ENCODE measurements at places on chromosomes 1 and 21.

DNA sequence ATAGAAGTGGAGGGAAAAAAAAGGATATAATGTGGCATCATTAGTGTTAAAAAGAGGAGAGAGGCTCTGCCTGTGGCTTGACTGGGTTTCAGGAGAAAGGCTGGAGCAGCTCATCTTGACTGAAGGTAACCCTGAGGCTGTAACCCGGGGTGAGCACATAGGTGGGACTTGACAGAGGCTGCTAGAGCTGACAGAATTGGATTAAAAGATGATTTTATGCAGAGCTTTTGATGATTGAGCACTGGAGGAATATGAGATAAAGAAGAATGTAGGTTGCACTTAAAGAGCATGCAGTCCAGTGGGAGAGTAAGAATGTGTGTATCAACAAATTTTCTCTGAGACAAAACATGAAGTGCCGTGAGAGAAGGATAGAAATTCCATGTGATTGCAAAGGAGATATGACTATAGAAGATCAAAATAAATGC, 17.3 kb downstream of the LAMC1 start:
- no peak for DNase-seq
- no peaks in the 10 kb centered on the region for H3K36me3 ChIP-seq
- H3K4me1 ChIP-seq: no peaks in the 10 kb centered on the region
- peaks cover 93% of the 10 kb centered on the region for H3K27me3 ChIP-seq
- no peak overlapping the region for H3K27ac ChIP-seq
- H3K4me3 ChIP-seq: no peak overlapping the region

DNA sequence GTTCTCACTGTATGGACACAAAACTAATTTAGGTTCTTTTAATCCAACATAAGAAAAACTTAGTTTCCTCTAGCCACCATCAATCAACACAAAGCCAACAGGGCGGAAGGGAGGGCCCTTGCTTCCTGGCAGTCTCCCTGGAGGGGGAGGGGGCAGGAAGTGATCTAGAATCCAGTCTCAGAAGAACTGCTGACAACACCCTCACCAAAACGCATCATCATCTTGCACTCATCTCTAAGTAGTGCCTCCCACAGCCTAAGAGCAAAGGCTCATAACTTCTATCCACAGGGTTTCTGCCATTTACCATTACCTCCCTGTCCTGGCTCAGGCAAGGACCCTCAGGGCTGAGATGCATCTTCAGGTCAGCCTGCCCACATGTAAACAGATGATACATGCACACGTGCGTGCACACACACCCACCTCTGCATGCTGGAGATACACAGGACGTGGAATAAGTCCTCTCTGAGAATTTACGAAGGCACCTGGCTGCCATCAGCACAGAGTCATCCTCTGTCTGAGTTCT, 20.5 kb downstream of the HIVEP3 start:
- peaks cover 3% of the 10 kb centered on the region for H3K36me3 ChIP-seq
- peak; percentile 64 for DNase-seq
- peak overlapping the region; percentile 80 for H3K4me3 ChIP-seq

GRCh38 chr1:169894424-169895145, 889 bp upstream of the SCYL3 start:
- H3K4me1 ChIP-seq: peaks cover 35% of the 10 kb centered on the region
- H3K27ac ChIP-seq: peak overlapping the region; percentile 100
- peaks cover 16% of the 10 kb centered on the region for H3K27me3 ChIP-seq

GRCh38 chr1:75587692-75588091, 23.2 kb downstream of the SLC44A5 start:
- H3K36me3 ChIP-seq: no peaks in the 10 kb centered on the region
- H3K4me1 ChIP-seq: no peaks in the 10 kb centered on the region
- H3K27me3 ChIP-seq: peaks cover 2% of the 10 kb centered on the region
- H3K4me3 ChIP-seq: no peak overlapping the region
- no peak overlapping the region for H3K27ac ChIP-seq

DNA sequence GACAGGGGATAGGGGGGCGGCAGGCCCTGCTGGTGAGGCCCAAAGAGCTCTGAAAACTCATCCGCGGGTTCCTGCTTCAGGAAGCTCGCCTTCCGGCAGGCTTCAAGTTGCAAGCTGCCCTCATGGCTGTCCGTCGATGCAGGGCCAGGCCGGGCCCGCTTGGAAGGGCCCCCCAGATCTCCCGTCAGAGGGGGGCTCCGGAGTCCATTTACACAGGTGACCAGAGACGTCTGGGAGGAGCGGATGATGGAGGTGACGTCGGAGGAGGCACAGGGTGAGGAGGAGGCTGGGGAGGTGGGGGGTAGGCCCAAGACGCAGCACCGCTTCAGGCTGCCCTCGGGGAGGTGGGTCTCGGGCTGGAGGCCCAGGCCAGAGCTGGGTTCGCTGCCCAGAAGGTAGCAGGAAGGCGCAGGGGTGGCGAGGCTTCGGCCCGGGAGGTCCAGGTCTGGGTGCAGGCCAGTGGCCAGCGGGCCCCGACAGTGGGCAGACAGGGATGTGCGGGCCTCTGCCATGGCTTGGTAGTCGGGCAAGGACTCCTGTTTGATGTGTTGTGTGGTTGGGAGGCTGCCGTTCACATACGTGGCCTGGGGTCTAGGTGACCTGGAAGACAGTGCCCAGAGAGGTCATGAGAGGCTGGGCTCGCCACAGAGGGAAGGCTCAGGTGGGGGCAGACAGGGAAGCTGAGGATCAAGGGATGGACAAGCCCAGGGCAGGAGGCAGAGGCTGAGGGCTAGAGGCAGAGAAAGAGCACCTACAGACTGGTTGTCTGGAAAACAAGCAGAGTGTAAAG, 135.4 kb downstream of the DMRTB1 start:
- DNase-seq: peak; percentile 24
- no peak overlapping the region for H3K27ac ChIP-seq
- no peaks in the 10 kb centered on the region for H3K4me1 ChIP-seq

GRCh38 chr21:44748621-44749020, 37.2 kb upstream of the TSPEAR start:
- no peak for DNase-seq
- no peak overlapping the region for H3K4me3 ChIP-seq

- H3K27me3 ChIP-seq: no peaks in the 10 kb centered on the region
- no peak overlapping the region for H3K27ac ChIP-seq
- DNase-seq: no peak
- peaks cover 11% of the 10 kb centered on the region for H3K4me1 ChIP-seq
Observed at GRCh38 chr1:28526886-28527285, 21.0 kb downstream of the RCC1 start.

DNA sequence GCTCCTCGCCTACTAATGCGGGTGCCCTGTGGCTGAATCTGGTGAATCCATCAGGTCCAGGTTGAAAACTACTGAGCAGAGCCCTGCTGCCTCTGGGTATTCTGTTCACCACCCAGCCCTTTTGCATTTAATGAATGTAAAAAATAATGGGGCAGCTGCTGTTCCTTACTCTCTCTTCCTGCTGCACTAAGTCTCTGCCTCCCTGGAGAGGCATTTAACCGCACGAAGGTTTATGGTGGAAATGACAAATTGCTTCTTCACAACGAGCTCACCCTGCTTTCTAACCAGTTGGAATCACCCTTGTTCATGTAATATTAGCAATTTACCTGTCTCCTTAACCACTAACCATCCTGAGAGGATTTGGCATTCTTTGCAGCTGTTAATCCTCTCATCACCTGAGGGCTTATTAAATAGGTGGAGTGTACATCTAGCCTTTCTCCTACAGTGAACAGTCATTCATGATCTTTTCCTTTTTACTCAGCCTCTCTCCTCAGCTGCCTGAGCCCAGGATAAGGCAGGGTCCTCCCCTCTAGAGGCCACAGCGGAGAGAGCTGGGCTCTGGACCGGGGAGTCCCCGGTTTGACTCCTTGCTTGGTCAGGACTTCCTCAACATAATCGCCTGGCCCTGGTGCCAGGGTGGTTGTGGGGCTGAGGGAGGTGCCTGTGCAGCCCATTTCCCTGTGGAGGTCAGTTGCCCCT, 97.6 kb downstream of the NOS1AP start:
- no peak for DNase-seq
- no peaks in the 10 kb centered on the region for H3K4me1 ChIP-seq
- H3K4me3 ChIP-seq: no peak overlapping the region
- H3K27ac ChIP-seq: no peak overlapping the region
- peaks cover 7% of the 10 kb centered on the region for H3K27me3 ChIP-seq
- H3K36me3 ChIP-seq: no peaks in the 10 kb centered on the region

- H3K27me3 ChIP-seq: no peaks in the 10 kb centered on the region
- H3K36me3 ChIP-seq: peaks cover 7% of the 10 kb centered on the region
- H3K4me3 ChIP-seq: no peak overlapping the region
Observed at GRCh38 chr1:248847956-248848561, 10.0 kb downstream of the ZNF672 start.

DNA sequence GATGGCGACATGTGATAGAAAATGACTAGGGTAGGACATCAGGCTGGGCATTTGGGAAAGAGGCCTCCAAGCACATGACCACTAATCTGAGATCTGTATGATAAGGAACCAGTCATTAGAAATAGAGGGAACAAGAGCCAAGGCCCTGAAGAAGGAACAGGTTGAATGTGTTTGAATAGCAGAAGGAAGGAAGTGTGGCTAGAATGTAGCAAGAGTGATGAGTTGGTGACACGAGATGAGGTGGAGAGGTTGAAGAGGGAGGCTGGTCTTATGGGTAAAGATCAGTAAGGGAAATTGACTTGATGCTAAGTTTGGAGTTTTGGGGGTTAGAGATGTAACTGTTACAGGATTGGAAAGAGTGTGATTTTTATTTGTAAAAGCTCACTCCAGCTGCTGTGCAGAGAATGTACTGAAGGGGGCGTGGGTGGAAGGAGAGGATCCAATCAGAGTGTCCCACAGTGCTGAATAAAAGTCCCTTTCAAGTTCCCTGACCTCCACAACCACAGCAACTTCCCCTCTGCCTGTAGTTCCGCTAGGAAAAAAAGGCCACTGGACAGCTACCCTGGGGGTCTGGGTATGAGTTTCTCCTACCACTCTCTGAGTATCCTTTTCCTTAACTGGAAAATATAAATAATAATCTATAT, 295.0 kb downstream of the OMA1 start:
- DNase-seq: no peak
- H3K4me1 ChIP-seq: peaks cover 2% of the 10 kb centered on the region
- H3K36me3 ChIP-seq: no peaks in the 10 kb centered on the region
- H3K4me3 ChIP-seq: no peak overlapping the region
- H3K27me3 ChIP-seq: peaks cover 29% of the 10 kb centered on the region
- H3K27ac ChIP-seq: no peak overlapping the region

DNA sequence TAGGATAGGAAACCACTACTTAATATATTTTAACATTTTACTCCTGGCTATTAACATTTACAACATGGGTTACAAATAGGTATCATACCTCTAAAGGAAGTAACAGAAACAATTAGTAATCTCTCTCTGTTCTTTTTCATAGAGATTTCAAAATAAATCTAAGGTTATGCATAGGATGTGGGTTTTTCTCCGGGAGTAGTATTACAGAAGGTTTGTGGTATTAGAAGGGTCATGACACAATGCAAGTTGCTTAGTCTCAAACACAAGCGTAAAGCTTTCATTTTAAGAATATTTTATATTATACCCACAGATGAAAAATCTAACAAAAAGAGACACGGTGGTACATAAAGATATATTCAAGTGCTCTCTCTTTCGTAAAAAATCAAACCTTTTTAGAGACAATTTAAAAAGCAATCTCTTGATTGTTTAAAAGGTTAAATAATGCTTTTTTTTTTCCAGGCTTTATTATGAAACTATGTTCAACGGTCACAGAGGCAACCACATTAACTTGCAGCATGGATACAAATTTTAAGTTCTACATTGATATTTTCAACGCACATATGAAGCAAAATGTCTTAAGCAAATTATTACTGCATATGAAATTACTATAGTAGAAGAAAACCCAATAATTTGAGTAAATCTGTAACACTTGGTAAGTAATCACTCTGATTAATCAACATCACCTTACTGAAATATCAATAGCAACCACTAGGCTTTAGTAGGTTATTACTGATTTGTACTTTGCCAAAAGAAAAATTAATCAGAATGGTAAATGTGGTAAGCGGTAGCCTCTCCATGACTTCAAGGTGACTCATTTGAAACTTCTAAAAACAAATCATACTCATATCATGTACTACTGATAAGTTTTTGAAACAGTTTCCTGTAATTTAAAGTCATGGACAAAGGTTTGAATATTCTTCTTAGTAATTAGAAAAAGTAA, 97.4 kb upstream of the GFI1 start:
- H3K4me3 ChIP-seq: peak overlapping the region; percentile 81
- DNase-seq: no peak
- peaks cover 20% of the 10 kb centered on the region for H3K36me3 ChIP-seq

DNA sequence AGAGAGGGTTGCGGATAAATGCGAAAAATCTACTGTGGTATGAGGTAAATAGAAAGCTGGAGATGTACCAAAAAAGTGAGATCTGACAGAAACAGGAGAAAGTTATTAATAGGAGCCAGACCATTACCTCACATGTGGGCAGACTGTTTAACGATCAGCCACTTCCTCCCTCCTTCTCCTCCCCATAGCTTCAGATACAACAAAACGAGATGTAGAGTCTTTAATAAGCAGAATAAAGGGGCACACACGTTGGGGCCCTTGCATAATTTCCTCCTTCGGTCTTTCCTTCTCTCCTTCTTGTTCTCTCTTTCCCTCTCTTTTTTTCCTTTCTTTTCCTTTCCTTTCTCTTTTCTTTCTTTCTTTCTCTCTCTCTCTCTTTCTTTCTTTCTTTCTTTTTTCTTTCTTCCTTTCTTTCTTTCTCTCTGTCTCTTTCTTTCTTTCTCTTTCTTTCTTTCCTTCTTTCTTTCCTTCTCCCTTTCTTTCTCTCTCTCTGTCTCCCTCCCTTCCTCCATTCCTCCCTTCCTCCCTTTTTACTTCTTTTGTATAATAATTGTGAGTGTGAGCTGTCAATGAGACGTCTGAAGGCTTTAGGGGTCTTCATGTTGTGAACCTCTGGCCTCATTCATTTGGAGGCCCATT, 242.1 kb downstream of the GRIK1 start:
- peaks cover 4% of the 10 kb centered on the region for H3K4me1 ChIP-seq
- peak overlapping the region; percentile 1 for H3K4me3 ChIP-seq
- H3K36me3 ChIP-seq: no peaks in the 10 kb centered on the region
- no peak for DNase-seq
- H3K27me3 ChIP-seq: peaks cover 4% of the 10 kb centered on the region

DNA sequence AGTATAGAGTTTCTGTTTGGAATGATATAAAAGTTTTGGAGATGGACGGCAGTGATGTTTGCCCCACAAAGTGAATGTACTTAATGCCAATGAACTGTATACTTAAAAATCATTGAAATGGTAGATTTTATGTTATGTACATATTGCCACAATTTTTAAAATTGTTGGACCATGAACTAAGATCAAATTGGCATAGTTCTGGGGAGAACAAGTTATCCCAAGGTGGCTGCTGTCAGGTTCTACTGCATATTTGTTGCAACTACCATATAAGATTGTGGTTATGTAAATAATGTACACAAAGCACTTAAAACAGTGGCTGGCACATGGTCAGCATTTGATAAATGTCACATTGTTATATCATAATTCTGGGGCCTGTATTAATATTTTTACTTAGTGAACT, 466.4 kb downstream of the SIPA1L2 start:
- H3K4me1 ChIP-seq: no peaks in the 10 kb centered on the region
- no peak for DNase-seq
- H3K27me3 ChIP-seq: no peaks in the 10 kb centered on the region
- no peak overlapping the region for H3K4me3 ChIP-seq
- no peaks in the 10 kb centered on the region for H3K36me3 ChIP-seq

DNA sequence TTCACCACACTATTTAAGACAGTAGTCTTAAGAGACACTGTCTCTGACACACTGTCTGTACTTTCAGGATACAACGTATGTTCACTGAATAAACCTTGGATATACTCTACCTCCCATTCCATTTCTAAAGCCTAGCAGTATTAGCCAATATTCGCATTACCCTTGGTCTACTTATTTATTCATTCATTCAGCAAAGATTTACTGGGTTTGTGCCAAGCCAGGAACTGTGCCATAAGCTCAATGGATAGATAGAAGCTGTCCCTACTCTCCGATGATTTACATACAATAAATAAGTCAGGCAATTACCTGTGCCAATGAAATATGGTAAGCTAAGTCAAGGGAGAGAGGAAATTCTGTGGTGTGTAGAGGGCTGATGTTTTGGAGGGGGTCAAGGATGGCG, 195.2 kb upstream of the RAB4A start:
- no peak overlapping the region for H3K4me3 ChIP-seq
- no peak overlapping the region for H3K27ac ChIP-seq
- DNase-seq: no peak
